ENCODE measurements at places on chromosomes 3 and 15. TPM values are rescaled to one million over a fixed set of nuclear protein-coding genes. Genes with fewer than 3 reads are reported as not detected.

The BCL2A1 gene
- 4.7 TPM for total RNA-seq

The CHST13 gene
- 0.64 TPM for total RNA-seq

The CNTN3 gene
- total RNA-seq = not detected

The RASGRP1 gene
- total RNA-seq = 0.51 TPM

The IL20RB gene
- 1.7 TPM for total RNA-seq

The COLQ gene
- 0.64 TPM for total RNA-seq

The NR1I2 gene
- not detected for total RNA-seq

The OXTR gene
- total RNA-seq = 2.7 TPM

The GYG1 gene
- 75.2 TPM for total RNA-seq

The VGLL4 gene
- 66.0 TPM for total RNA-seq

The FBXL22 gene
- total RNA-seq = 0.54 TPM

The LRRN1 gene
- total RNA-seq = 0.13 TPM

The BCL6 gene
- 21.5 TPM for total RNA-seq

The AADAC gene
- total RNA-seq = 0.26 TPM

The ILDR1 gene
- not detected for total RNA-seq

The B3GALNT1 gene
- 31.1 TPM for total RNA-seq

The COMMD4 gene
- total RNA-seq = 250 TPM

The OSTN gene
- not detected for total RNA-seq

The GOLGA8J gene
- 0.44 TPM for total RNA-seq

The TSC22D2 gene
- 43.1 TPM for total RNA-seq

The U2SURP gene
- 135 TPM for total RNA-seq

The FBXO22 gene
- total RNA-seq = 65.9 TPM
